ENCODE measurements at places on chromosomes 3 and 15. TPM values are rescaled to one million over a fixed set of nuclear protein-coding genes. Genes with fewer than 3 reads are reported as not detected.

GPR15 gene
- total RNA-seq = not detected

ACVR2B gene
- 1.2 TPM for total RNA-seq

DNA sequence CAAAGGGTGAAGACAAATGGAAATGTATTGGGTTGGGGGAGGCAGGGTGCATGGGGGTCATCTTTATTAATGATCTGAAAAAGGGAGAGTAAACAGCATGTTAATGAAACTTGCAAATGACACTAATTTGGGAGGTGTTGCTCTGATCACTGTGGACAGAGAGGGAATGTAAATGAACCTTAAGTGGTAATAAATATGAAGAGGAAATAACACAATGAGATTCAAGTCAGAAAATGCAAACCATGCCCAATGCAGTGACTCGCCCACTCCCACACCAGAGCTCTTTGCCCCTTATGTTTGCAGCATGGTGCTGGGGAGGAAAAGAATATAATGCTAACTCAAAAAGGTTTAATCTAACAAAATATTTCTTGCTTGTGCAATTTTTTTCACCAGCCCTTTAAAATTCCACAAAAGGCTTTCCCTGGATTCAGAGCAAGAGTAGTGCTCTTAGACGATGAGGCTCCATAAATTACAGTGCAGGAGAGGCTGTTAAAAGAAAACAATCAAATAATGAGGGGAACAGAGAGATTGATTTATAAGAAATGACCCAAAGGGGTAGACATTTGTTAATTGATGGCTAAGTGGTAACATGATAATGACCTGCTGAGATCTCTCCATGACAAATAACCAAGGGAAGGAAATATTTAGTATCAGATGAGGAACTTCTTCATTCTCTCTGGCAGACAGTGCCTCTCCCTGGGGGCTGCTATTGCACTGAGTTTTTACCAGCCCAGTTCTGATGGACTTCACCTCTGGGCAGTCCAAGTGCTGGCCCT, 210.0 kb upstream of the PPP2R3A start:
- H3K27me3 ChIP-seq = peaks cover 8% of the 10 kb centered on the region
- no peak for DNase-seq
- H3K4me1 ChIP-seq = no peaks in the 10 kb centered on the region
- H3K36me3 ChIP-seq = no peaks in the 10 kb centered on the region

DNA sequence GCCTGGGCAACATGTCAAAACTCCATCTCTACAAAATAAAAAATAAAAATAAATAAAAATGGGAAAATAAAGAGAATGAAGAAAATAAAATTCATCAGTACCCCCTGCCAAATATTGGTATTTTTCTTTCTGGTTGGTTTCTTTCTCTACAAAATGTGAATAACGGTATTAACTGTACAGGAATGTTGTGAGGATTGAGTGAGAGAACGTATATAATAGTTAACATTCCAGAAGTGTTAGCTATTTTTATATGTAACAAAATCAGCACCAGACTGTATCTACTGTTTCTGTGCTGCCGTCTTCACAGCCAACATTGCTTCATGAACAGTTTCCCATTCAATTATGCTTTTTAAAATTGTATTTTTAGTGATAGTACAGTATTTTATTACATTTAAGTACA, 25.5 kb upstream of the RNU6-1 start:
- H3K36me3 ChIP-seq = peaks cover 10% of the 10 kb centered on the region
- peaks cover 12% of the 10 kb centered on the region for H3K4me1 ChIP-seq
- no peak overlapping the region for H3K27ac ChIP-seq
- no peak overlapping the region for H3K4me3 ChIP-seq

- H3K27ac ChIP-seq = no peak overlapping the region
- H3K4me3 ChIP-seq = no peak overlapping the region
- no peaks in the 10 kb centered on the region for H3K4me1 ChIP-seq
- no peaks in the 10 kb centered on the region for H3K27me3 ChIP-seq
- H3K36me3 ChIP-seq = no peaks in the 10 kb centered on the region
Observed at GRCh38 chr15:55673287-55673686, 69.7 kb downstream of the PRTG start.

- peak overlapping the region; percentile 15 for H3K27ac ChIP-seq
- peaks cover 25% of the 10 kb centered on the region for H3K36me3 ChIP-seq
- peaks cover 3% of the 10 kb centered on the region for H3K27me3 ChIP-seq
- DNase-seq = peak; percentile 22
Observed at GRCh38 chr15:68149059-68149458, 56.1 kb downstream of the CALML4 start.

DNA sequence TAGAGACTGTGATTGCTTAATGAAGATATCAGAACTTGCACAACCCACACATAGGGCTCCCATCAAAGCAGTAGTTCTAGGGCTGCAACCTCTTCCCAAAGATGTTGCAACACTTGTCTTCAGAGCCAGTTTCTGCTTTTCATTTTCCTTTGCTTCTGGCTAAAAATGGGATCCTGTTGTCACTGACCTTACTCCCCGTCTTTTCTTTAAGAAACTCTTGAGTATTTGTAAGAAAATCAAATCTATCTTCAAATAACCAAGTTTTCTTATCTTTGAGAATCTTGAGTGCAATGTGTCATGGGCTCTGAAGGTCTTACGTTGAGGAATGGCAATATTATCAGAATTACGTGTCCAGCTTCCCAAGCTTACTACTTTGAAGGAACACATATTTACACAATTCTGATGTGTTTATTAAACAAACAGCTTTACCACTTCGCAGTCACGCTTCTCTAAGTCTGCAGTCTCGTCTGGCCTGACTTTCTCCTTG, 24.1 kb downstream of the CACNA1D start:
- H3K27me3 ChIP-seq = peaks cover 21% of the 10 kb centered on the region
- DNase-seq = no peak
- H3K4me1 ChIP-seq = no peaks in the 10 kb centered on the region

DNA sequence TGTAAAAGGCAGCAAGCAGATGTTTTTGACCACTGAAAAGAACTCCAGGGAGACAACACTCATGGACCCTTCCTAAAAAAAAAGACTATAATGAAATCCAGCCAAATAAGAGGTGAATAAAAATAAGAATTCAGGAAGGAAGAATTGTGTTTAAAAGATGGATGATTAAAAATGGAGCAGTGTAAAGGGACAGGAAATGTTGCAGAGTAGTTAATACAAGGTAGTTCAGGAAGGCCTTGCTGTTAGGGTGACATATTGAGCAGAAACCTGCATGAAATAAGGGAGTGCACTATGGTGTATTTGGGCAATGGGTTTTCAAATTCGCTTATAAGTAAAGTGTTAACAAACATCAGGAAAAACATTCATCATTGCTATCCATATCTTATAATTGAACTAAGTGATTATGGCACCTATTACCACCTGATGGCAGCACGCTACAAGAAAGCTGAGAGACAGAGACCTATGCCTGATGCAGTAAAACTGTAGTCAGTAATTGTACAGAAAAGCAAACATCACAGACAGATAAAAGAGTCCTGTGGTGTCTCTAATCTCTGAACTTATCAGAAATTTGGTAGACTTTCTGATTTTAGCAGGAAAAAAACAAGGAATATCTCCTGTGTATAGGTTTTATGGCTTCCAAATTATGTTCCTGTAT, 5.8 kb upstream of the DBR1 start:
- no peak overlapping the region for H3K27ac ChIP-seq
- peaks cover 9% of the 10 kb centered on the region for H3K4me1 ChIP-seq
- no peaks in the 10 kb centered on the region for H3K36me3 ChIP-seq

DNA sequence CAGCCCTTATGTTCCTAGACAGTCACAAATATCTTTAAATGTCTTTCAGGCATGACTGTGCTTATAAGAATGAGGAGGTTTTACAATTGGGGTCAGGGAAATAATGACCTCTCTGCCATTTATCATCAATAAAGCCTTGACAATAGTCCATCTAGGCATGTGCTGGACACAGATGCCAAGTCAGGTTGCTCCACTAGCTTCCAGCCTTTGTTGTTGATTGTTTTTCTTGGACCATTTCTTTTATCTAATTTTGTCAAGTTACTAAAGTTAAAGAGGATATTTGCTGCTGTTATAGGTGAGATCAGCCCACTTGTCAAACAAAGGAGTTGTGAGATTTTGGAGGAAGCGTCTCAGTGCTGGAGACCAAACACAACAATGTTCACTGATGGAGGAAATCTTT, 628.0 kb downstream of the ROBO2 start:
- no peak overlapping the region for H3K4me3 ChIP-seq
- H3K27me3 ChIP-seq = peaks cover 2% of the 10 kb centered on the region
- DNase-seq = no peak

GRCh38 chr3:190205739-190206138, 85.0 kb upstream of the P3H2 start:
- peaks cover 32% of the 10 kb centered on the region for H3K4me1 ChIP-seq
- peak; percentile 69 for DNase-seq
- no peaks in the 10 kb centered on the region for H3K36me3 ChIP-seq
- H3K27ac ChIP-seq = peak overlapping the region; percentile 4
- no peaks in the 10 kb centered on the region for H3K27me3 ChIP-seq
- H3K4me3 ChIP-seq = no peak overlapping the region

- peak; percentile 83 for DNase-seq
- H3K4me1 ChIP-seq = peaks cover 6% of the 10 kb centered on the region
- no peak overlapping the region for H3K4me3 ChIP-seq
- peak overlapping the region; percentile 98 for H3K27ac ChIP-seq
- H3K36me3 ChIP-seq = peaks cover 10% of the 10 kb centered on the region
Observed at GRCh38 chr15:58770519-58770856, 614 bp upstream of the MINDY2 start.
